ENCODE measurements at places on chromosomes 3 and 15.

DNA sequence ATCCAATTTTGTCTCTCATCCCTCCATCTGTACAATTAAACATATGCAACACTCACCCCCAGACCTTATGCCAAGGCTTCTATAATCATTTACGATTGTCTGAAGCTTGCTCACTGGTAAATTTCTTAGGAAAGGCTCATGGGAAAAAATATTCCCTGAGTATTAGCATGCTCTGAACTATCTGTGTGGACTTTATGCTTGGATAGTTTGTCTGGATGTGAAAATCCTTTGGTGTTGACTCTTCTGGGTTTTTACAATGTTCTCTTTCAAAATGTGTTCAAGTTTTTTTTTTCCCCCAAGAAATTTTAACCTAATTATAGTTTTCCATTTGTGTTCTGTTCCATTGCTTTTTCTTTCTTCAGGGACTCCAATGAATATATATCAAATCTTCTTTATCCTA, 19.9 kb upstream of the TTBK2 start:
- no peak for DNase-seq

- no peak for DNase-seq
These were observed 8.3 kb upstream of the JMJD7 start for GRCh38 chr15:41819455-41820050.

DNA sequence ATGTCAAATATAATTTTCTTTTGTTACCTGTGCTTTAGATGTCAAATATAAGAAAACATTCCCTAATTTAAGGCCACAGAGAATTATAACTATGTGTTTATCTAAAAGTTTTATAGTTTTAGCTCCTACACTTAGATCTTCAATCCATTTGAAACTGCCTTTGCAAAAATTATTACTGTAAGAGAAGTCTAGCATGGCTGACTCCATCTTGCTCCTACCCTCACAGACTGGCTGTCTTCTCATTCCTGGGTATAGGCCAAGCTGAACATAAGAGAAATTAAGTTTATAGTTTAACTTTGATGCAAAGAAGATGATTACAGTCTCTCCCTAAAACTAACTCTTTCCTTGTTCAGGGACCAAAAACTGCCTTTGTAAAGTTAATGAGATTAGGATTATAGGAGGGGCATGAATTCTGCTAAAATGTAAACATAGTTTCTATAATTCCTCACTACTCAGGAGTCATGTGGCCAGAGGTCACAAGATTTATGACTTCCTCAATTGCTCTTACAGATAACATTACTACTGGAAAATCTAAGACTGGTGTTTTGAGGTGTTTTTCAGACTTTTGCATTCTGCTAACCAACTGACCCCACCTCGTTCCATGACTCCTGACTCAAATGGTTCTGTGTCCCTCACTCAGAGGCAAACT, 184.0 kb downstream of the BCHE start:
- no peak for DNase-seq

GRCh38 chr3:172530101-172530561, 6.9 kb upstream of the TNFSF10 start:
- DNase-seq, result no peak

GRCh38 chr15:74795966-74796625, 14.2 kb downstream of the CSK start:
- no peak for DNase-seq

DNA sequence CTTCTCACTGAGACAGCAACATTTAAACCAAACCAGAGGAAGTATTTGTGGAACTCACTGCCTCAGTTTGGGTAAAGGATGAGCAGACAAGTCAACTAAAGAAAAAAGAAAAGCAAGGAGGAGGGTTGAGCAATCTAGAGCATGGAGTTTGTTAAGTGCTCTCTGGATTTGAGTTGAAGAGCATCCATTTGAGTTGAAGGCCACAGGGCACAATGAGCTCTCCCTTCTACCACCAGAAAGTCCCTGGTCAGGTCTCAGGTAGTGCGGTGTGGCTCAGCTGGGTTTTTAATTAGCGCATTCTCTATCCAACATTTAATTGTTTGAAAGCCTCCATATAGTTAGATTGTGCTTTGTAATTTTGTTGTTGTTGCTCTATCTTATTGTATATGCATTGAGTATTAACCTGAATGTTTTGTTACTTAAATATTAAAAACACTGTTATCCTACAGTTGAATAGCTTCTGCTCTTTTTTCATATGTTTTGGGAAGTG, 23.3 kb downstream of the CLDN18 start:
- DNase-seq, result no peak

DNA sequence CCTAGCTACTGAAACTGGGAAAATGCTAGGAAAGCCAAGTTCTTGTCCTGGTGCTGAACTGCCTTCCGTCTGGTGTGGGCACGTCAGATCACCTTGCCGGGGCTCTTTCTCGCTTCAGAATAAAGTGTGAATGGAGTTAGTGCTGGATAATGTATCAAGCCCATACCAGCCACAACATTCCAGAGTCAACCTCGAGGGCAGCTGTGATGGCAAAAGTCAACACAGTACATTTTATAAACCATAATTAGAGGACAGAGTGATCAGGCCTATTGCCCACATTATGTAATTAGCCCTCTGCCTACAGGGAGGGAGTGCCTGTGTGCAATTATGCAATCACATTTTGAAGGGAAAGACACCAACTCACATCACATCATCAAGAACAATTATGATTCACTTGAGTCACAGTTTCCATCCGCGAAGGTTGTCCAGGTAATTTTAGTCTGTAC, 165.2 kb downstream of the RORA start:
- no peak for DNase-seq

DNA sequence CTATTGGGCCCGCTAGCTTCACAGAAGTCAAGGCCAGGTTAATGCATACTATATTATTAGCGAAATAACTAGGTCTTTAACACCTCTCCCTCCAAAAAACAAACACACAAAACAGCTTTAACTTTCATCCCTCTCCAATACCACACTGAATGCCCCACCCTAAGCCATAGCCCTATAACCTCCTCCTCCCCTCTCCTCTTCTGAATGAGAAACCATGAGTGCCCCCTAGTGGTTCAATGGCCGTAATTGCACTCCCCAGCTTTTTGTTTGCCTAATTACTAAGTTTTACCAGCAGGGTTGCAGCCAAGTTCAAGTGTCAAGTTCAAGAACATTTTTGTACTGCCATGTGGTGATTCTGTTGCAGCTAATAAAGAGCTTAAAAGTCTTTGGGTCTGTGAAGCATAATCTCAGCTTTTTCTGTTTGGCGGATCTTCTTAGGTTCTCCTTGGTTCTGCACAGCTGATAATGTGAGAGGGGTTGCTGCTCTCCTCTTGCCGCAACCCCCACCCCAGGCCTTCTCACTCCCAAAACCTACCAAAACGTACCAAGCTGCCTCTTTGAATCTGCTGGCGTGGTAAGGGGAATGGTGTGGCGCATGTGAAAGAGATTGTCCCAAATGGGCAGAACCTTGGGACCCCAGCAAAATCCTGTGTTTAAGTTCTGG, 57.9 kb downstream of the RPL22L1 start:
- peak; percentile 40 for DNase-seq

- DNase-seq, result no peak
These were observed 293.0 kb downstream of the UBE2E2 start for GRCh38 chr3:23496165-23496564.

DNA sequence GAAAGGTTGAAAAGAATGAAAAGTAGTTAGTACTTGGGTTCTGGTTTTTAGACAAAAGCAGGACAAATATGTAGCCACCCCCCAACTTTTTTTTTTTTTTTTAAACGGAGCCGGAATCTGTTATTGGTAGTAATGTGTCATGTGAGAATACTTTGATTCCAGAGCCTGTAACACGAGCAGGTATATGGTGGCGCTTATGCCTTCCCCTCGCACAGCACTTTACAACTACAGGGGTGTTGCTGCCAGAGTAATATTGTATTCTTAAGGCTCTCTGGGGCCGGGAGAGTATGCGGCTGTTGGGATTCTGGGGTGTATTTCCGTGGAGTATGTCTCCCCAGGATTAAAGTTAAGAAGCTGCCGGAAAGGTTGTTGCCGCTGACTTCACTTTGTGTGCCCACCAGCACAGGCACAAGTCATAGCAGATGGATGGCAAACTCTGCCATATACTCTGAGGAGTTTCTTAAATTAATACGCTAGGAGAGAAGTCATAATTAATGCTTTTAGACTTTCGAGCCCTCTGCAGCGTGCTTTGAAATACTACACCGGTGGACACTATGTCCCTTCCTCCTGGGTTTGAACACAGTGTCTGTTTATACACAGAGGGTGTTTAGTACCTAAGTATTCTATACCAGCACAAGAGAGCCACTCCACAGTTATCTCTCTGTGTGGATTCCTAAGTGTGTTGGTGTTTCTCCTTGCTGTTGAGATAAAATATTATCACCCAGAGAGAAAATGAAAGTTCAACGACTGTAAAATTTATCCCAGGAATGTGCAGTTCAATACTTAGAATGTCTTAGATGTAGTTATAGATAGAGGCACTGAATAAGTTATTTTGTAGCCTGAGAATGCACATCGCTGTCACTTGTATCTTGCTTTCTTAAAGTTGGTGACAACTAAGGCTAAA, 1.4 kb downstream of the MBNL1 start:
- no peak for DNase-seq

GRCh38 chr15:41557673-41558399, 1.2 kb upstream of the TYRO3 start:
- DNase-seq, result peak; percentile 43

- no peak for DNase-seq
These were observed 69.1 kb downstream of the MAGEF1 start for GRCh38 chr3:184642631-184643285.

DNA sequence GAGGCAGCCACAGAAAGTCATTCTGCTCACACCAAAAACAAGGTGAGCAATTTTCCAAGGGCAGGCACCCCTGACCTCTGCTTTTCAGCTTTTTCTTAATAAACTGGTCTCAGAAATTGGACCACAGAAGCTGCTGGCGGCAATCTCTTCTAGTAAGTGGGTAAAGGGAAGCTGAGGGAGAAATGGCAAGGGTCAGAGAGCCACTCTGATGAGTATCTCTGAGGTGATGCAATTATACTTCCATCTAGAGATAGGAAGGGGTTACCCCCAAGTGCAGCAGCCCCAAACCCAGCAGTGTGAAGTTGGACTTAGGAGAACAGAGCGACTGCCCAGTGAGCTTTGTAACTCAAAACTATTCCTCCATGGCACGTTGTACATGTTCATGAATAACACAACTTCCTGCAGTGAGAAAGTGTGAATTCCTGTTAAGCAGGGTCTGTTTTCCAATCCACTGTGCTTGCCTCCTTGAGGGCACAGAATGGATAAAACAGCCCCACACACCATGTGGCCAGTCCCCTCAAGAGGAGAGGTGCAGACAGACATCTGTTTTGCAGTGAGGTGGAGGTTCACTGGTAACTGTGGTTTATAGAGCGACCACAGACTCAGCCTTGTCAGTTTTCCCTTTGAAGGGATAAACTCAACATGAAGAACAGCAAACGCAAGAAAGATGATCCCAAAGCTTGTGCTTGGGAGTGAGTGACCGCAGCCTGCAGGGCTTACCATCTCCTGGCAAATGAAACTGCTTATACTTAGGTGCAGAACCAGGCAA, 683.4 kb upstream of the CFAP20DC start:
- DNase-seq, result no peak

- DNase-seq, result no peak
These were observed 143.7 kb upstream of the KCNMB2 start for GRCh38 chr3:178392511-178392926.

DNA sequence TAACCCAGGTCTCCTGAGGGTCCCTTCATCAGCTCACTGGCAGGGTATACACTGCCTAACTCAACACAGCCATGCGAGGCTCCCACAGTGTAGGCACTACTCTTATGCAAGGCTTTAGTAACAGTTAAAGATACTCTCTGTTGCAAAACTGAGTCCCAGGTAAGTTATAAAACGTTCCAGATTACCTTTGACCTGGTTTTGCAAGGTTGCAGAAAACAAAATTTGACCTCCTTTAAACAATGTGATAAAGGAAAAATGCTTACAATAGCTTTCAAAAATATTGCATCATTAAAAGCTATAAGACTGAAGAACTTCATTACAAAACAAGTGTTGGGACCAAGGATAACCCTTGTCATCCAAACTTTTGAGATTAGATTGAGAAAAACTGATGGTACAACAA, 5.5 kb downstream of the SLC27A2 start:
- no peak for DNase-seq

- peak; percentile 59 for DNase-seq
These were observed 32.3 kb upstream of the CTSH start for GRCh38 chr15:78977091-78977571.

DNA sequence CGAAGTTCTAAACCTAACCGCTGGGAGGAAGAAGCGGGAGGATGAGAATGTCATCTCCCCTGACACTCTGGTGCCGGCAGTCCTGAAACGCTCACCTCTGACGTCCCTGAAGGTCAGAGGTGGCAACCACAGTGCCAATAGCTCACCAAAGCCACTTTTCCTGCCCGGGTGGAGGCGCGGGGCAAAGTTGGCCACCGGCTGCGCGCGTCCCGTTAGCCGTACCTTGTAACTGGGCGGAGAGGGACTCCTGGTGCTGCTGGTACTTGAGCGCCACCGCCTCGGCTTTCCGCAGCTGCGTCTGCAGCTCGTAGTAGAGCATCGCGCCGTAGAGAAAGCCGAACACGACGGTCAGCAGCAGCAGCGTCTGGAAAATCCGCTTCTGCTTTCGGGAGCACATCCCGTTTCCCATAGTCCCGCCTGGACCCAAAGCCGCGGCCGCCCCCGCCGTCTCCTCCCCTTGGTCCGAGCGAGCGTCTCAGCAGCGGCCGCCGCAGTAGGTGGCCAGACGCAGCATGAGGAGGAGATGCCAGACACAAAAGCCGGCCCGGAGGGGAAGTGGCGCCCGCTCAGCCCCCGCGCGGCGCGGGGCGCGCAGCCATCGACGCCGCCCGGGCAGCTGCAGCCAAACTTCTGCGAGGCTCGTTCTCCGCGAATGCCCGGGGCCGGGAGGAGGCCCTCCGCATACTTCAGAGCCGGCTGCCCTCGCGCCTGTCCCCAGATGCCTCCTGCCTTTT, 680 bp downstream of the GOLIM4 start:
- peak; percentile 30 for DNase-seq

- DNase-seq, result no peak
These were observed 23.0 kb downstream of the SUCNR1 start for GRCh38 chr3:151896246-151897012.

- DNase-seq, result no peak
These were observed 29.8 kb downstream of the NGRN start for GRCh38 chr15:90295270-90295648.

All from GM12892 (cell line).